ENCODE measurements at places on chromosomes 3 and 15.

DNA sequence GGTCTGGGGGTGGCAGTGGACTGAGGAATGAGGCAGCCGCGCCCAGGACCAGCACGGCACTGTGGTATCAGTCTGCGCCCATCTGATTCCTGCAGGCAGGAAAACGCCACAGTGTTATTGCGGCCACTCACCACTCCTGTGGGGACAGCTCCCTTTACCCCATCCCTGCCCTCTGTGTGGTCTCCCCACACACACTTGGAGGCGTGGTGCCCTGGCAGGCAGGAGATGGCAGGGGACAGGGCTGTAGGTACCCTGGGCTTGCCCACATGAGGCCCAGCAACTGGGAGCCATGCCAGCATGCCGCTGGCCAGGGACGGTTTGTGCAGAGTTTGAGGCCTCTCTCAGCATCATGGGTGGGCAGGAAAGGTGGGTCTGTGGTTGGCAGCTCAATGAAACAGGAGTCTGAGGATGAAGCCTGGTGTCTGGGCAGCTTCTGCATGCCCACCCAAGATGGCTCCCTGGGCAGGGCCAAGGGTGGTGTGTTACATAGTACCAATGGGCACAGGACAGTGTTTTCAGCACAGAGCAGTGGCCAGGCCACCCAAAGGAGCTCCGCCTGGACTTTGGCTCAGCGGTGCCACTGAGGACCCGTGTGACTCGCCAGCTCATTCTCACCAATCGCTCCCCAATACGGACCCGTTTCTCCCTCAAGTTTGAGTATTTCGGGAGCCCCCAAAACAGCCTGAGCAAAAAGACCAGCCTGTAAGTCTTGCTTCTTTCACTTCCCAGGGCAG lies 27.2 kb downstream of the ACAA1 start:
- no peak for DNase-seq

- DNase-seq, result no peak
These were observed 1.1 kb downstream of the MRPL47 start for GRCh38 chr3:179603321-179603720.

GRCh38 chr15:76134537-76134936 lies 74.8 kb downstream of the TMEM266 start:
- no peak for DNase-seq

DNA sequence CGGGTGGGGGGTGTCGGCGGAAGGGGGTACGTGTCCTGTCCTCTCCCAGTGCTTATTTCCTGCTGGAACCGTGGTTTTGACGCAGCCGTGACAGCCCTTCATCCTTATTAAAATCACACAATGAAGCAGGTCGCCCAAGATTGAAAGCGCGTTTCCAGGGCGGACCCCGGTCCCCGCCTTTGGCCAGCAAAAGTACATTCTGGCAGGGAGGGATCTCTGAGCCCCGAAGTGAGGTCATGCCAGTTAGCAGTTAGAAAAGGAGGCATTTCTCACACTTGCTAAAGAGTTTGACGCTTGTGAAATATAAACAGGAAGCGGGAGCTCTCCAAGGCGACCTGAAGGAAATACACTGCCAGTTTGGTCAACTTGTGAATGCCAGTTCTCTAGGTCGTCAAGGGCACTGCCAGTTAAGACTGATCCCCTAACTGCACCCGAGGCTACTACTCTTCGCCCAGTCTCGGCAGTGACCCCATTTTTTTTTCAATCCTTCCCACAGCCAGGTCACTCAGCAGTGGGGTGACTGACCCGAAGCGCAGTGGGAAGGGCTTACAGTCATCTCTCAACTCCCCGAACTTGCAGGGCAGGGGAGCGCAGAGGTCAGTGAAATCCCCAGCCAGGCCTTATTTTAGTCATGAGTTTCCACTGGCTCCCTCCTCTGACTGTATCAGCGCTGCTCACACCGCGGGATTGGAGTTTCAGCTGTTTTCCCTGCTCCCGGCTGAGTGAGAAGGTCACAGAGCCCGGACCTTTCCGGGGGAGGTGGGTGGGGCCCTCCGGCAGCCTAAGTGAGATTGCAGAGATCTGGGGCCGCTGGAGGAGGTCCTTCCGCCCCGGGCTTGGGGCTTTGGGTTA lies 2.0 kb upstream of the BHLHE40 start:
- peak; percentile 29 for DNase-seq

DNA sequence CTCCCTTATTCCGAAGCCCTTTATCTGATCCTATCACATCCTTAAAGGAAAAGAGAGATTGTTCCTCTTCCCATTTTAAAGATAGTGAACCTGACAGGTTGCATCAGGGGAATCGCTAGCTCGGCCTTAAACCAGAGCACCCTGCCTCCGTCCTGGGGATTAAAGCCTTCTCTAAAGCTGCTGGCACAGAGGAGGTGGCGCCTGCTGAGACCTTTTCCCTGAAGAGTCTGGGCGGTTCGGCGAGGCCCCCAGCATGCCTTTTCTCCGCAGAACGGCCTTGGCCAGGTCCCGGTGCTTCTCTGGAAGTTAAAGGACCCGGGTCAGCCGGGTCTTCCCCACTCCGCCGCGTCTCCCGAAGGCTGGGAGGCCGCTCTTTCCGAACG lies 593 bp downstream of the FAM219B start:
- DNase-seq, result peak; percentile 7

- DNase-seq, result no peak
These were observed 100.4 kb upstream of the PPP2R3A start for GRCh38 chr3:135865085-135865484.
